Iris pigment epithelial cell (primary cell): ENCODE measurements at places on chromosomes 2 and 18.

- no peak for DNase-seq
Observed at GRCh38 chr2:10371441-10372196, 68.9 kb downstream of the HPCAL1 start.

GRCh38 chr2:85775406-85776381 is 21.9 kb downstream of the ATOH8 start:
- DNase-seq: no peak

- no peak for DNase-seq
Observed at GRCh38 chr2:215755641-215756345, 257.6 kb downstream of the MREG start.

DNA sequence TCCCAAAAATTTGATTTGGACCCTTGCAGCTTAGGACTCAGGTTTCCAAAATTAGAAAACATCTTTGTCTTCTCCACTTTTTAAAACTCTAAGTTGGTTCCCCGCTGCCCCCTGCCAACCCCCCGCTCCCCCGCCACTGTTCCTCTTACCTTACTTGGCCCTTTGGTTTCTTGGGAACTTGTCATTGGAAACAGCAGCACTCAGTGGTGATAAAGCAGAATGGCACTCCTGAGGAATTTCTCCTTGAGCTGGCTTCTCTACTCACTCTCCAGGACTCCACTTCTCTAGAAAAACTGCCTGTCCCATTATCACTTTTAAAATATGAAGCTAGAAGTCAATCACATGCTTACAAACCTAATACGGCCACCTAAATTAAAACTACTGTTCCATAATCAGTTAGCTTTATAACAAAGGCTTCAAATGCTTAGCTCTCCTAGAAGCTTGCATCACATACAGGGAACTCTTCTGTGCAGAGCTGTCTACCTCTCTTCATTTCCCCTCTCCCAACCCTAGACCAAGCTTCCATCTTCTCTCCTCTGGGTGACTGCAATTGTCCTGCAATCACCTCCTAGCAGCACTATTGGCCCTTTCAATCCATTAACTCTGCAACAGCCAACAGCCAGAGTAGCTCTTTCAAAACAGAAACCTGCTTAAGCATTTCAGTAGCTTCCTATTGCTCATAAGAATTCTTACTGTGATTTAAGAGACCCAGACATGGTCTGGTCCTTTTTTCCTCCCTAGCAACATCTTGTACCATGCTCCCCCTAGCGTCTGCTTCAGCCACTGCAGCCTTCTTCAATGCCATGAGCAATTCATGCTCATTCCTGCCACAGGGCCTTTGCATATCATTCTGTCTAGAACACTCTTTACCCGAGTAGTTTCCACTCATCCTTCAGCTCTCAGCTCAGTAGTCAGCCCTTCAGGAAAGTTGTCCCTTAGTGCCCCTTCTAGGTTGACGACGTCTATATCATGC is 15.2 kb upstream of the PLEKHM3 start:
- DNase-seq: peak; percentile 82

DNA sequence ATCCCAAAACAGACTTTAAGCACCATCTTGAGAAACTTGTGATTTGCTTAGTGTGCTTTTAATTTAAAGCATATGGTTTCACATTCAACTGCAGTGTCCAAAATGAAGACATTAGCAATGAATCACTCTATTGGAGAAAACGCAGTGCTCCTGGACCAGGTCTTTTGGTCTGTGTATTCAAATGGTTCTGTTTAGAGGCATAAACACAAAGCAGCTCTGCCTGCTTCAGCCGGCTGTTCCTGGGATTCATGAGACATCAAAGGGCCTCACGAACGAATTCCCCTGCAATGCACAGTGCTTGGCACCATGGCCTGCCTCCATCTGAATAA is 117.1 kb upstream of the SP5 start:
- no peak for DNase-seq

DNA sequence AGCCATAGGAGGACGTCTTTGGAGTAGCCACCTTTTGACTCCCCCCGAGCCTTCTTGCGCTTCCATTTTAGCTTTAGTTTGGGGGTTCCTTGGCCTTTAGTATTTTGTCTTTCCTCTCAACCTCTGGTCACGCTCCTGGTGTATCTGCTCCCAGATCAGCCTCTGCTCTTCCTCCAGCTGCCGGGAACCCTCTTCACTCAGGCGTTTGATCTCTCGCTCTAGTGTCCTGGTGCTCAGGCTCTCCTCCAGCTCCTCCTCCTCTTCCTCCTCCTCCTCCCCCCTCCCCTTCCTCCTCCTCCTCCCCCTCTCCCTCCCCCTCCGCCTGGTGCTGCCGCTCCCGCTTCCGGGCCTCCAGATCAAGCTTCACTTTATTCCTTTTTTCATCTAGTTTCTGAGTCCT is 1082.3 kb upstream of the TMEFF2 start:
- no peak for DNase-seq

GRCh38 chr2:202560200-202560599 is 74.6 kb upstream of the FAM117B start:
- no peak for DNase-seq

DNA sequence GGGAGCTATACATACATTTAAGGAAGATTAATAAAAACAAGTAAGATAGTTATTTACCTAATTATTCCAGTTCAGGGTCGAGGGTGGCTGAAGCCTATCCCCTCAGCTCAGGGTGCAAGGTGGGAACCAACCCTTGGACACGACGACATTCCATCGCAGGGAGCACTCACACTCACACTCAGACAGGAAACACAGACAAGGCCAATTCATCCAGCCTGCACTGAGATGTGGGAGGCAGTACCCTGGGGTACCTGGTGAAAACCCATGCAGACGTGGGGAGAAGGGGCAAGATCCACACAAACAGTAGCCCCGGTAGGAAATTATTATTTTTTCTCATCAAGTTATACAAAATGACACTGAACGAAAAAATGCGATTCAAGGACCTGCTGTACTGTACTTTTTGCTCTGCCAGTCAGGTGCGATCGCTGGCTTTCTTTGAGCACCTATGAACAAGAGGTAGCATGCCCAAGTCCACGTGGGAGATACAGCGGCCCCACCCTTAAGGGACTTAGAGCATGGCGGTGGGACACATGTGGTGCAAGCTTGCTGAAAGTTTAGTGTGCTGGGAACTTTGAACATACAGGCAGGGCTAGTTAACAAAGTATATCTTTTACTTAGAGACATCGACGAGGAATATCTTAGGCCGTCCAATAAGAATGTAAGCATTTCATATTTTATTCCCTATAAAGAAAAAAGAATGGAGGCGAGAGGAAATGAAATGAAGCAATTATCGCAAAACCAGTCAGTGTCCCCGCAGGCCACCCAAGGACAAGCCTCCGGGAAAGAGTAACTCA is 624 bp downstream of the METTL8 start:
- peak; percentile 29 for DNase-seq

- no peak for DNase-seq
Observed at GRCh38 chr2:183072177-183072576, 6.4 kb upstream of the DUSP19 start.

GRCh38 chr2:42545023-42545721 is 23.3 kb upstream of the MTA3 start:
- no peak for DNase-seq

- no peak for DNase-seq
Observed at GRCh38 chr18:74367905-74368304, 52.3 kb downstream of the C18orf63 start.

DNA sequence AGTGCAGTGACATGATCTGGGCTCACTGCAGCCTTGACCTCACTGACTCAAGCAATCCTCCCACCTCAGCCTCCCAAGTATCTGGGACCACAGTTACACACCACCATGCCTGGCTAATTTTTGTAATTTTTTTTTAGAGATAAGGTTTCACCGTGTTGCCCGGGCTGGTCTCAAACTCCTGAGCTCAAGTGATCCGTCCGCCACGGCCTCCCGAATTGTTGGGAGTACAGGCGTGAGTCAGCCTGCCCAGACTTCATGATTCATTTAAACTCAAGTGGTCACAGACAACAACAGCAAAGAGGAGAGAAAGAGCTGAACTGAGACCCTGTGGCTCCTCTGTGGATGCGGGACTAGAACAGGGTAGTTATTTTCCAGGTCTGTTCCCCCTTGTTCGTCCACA is 83.0 kb downstream of the TSHZ1 start:
- DNase-seq: peak; percentile 17

DNA sequence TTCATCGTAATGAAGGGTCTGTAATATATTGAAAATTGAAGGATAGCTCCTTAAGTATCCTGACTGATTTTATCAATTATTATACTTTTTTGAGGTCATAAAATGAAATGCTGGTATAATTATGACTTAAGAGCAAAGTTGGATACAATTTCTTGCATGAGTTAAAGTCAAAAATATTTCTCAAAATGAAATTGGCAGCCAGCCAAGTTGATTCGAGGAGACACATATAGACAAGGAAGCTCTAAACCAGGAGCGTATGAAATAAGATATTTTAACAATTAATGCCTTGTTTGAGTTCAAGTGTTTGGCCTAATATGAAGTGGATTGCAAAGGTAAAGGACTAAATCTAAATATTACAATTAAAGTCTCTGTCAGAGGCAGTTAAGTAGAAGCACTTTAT is 260.4 kb upstream of the DSEL start:
- peak; percentile 68 for DNase-seq

DNA sequence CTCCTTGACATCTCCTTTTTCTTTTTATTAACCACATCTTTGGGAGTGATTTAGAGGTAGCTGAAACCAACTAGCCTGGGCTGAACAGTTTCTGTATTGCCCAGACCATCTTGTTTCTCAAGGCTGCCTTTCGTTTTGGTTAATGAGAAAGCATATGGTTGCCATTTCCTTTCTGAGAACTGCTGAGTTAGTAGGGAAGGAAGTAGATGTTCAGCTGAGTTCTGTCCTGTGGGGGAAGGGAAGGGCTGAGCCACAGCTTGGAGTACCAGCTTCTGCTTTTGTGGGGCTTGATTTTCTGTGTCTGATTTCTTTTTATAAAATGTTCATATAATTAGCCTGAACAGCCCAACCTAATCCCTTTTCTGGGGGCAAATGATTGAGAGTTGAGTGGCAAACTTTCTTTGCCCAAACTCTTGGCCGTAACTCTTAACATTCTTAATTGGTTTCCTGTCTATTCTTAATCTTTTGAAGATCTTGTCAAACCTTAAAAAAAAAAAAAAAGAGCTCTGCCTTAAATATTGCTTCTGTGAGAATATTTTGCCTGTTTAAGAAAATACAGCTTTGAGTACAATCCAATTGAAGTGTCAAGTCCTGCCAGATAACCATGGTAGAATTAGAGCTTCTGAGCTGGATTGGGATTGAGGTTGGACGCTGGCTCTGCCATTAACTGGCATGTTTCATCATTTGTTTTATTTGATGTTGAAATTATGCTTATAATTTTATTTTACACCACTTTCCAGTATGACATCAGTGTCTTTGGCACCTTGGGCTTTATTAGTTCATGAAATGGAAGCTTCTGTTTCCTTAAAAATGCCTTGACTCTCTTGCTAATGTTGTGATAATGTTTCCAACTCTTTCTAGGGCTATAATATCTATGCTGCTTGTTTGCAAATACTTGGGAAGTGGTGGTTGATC is 1.9 kb upstream of the NABP1 start:
- no peak for DNase-seq

GRCh38 chr18:23401400-23402347 is 51.4 kb upstream of the RIOK3 start:
- DNase-seq: peak; percentile 77
